ENCODE measurements at places on chromosomes 5 and 9.
A peak's percentile ranks its signal among the peaks of the same experiment; 100 is the strongest.

- DNase-seq = no peak
These were observed 44.9 kb downstream of the IZUMO3 start for GRCh38 chr9:24500761-24501160.

- no peak for DNase-seq
These were observed 81.1 kb upstream of the RORB start for GRCh38 chr9:74415995-74416394.

- DNase-seq = no peak
These were observed 2.7 kb downstream of the SHB start for GRCh38 chr9:38066197-38066913.

GRCh38 chr9:121121582-121122087 is 46.9 kb downstream of the CNTRL start:
- peak; percentile 91 for DNase-seq

- no peak for DNase-seq
These were observed 90.7 kb downstream of the CYFIP2 start for GRCh38 chr5:157356576-157356975.

Measured in activated CD4-positive, alpha-beta T cell treated with anti-CD3 and anti-CD28 coated beads for 1 hour (primary cell).